ENCODE measurements at places on chromosomes 11 and 22.

- DNase-seq, result no peak
Observed at GRCh38 chr11:117595440-117595839, 201.6 kb downstream of the DSCAML1 start.

- DNase-seq, result no peak
Observed at GRCh38 chr22:27179161-27179560, 521.8 kb downstream of the MIAT start.

DNA sequence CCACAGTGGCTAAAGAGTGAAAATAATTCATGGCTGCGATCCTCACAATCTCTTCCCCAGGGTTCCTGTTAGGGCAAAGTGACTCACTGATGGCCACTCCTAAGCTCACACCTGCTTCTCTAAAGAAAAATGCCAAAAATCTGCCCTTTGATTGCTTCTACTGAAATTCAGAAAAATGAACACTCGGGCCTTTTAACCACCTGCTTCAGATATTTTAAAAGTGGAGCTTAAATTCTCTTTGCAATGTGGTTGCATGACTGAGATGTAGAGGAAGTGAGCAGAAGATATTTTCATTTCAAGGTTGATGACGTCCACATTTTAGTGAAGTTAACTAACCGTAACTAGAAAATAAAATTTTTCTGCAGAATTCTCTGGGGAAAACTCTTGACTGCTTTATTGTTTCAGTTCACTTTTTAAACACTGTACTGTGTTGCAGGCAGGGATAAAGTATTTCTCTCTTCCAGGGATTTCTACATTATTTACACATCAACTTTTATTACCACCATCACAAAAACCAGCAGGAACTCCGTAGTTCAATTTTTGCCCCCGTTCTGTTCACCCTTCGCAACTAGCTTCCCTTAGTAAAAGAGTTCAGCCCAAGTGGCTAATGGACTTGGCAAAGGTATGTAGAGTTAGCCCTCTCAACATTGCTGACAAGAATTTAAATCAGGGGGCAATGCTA lies 8.5 kb downstream of the RAB30 start:
- no peak for DNase-seq

- DNase-seq, result no peak
Observed at GRCh38 chr22:29342577-29343312, 27.2 kb upstream of the RASL10A start.

GRCh38 chr11:1059759-1060158 lies 14.9 kb upstream of the MUC2 start:
- no peak for DNase-seq

DNA sequence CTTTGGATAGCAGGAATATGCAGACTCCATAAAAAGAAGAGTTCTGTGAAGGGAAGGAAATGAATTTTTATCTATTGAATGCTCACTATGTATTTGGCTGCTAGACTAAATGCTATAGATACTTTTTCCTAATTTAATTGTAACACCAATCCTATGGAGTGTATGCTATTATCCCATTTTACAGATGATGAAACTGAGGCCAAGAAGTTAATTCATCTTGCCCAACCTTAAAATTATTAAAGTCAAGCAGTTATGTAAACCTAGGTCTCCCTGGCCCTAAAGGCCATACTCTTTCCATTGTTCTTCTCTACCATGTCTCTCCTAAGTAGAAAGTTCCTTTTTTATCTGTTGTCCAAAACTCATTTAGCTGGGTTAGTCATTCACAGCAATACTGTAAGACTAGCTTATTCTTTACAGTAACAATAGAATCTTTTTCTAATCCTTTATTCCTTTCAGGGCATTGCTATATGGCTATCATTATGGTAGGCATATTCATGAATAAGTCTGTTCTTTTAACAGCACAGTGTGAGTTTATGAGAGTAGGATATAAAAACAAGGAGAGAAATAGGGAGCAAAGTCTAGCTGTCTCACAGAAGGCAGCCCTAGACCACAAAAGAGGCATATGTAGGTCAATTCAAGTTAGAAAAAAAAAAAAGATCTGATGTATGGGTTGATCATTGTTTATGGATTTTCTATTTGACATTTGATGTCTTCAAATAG lies 50.5 kb downstream of the MAML2 start:
- no peak for DNase-seq

GRCh38 chr11:697811-698311 lies 2.2 kb downstream of the TMEM80 start:
- no peak for DNase-seq

DNA sequence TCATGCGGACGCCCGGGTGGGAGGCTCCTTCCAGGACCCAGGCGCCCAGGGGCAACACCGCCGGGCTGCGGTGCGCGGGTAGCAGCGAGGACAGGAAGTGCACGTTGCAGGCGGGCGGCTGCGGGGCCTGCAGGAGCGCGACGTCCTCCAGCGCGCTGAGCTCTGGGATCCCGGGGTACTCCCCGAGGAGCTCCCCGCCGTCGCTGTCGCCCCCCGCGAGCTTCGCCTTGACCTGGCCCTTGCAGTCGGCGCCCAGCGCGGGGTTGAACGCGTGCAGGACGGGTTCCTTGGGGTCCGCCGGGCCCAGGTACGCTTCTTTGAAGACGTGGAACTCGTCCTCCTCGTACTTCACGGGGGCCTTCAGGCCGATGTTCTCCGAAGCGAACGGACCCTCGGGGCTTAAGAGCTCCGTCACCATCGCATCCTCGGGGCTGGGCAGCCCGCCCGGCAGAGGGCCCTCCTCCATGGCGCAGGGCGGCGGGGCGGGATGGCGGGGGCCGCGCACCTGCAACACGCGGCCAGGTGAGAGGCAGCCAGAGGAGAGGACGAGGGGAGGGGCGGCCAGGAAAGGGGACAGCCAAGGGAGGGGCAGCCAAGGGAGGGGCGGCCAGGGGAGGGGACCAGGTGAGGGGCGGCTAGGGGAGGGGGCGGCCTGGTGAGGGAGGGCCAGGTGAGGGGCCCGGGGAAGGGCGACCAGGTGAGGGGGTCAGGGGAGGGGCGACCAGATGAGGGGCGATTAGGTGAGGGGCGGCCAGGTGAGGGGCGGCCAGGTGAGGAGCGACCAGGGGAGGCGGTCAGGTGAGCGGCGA lies 921 bp downstream of the TESMIN start:
- DNase-seq, result no peak

Measured in stimulated activated naive CD4-positive, alpha-beta T cell treated with Interleukin-2 at 50 U/mL for 16 hours (primary cell).